ENCODE measurements at places on chromosomes 6 and 20.

- H3K27me3 ChIP-seq: peaks cover 3% of the 10 kb centered on the region
- H3K27ac ChIP-seq: no peak overlapping the region
- no peaks in the 10 kb centered on the region for H3K4me1 ChIP-seq
- H3K36me3 ChIP-seq: no peaks in the 10 kb centered on the region
Observed at GRCh38 chr6:154426997-154427396, 70.4 kb upstream of the IPCEF1 start.

DNA sequence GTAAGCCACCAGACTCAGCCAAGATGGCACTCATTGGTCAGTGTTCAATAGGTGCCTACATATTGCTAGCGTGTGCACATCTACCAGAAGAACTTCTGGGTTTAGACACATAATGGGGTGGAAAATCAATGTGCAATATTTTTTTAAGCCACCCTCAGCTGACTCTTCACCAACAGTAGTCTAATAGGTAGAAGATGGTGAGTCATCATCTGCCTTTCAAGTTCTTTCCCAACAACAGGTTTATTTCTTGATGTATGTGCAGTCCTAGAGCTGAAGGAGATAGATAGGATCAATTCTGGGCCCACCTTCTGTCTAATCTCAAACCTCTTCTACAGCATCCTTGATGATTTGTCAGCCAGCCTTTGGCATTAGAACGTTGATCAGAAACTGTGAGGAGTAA is 41.3 kb downstream of the IRAK1BP1 start:
- peaks cover 1% of the 10 kb centered on the region for H3K36me3 ChIP-seq
- no peak for DNase-seq
- H3K27ac ChIP-seq: no peak overlapping the region
- peaks cover 19% of the 10 kb centered on the region for H3K27me3 ChIP-seq

DNA sequence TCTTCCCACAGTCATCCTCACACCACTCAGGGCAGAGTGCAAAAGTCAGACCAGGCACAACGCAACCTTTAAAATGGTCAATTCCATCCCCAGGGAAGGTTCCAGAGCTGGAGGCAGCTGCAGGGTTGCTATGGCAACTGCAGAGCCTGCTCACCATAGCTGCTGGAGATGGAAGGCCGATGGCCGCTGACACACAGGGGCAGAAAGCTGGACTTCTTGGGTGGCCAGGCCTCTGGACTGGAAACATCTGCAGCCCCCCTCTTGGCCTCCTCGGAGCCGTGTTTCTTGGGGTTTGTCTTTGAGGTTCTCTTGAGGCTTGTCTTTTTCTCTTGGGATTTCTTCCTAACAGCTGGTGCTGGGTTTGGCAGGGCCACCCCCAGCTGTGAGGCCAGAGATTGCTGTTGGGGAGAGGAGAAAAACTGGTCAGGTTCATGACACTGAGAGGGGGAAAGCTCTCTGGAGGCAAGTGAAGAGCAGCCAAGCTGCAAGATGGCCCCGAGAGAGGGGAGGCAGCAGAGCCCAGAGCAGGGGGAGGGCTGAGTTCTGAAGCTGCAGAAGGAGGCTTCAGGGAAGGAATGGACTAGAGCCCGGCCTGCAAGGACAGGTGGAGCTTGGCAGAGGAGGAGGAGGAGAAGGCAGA is 10.2 kb downstream of the BNIP5 start:
- DNase-seq: no peak
- H3K27ac ChIP-seq: no peak overlapping the region
- no peaks in the 10 kb centered on the region for H3K4me1 ChIP-seq
- peaks cover 19% of the 10 kb centered on the region for H3K27me3 ChIP-seq

- H3K4me3 ChIP-seq: no peak overlapping the region
- no peak for DNase-seq
- no peak overlapping the region for H3K27ac ChIP-seq
- H3K4me1 ChIP-seq: peaks cover 14% of the 10 kb centered on the region
- no peaks in the 10 kb centered on the region for H3K27me3 ChIP-seq
Observed at GRCh38 chr6:87660226-87660911, 41.7 kb downstream of the AKIRIN2 start.

GRCh38 chr6:169791721-169792131 is 40.3 kb downstream of the ERMARD start:
- no peak overlapping the region for H3K4me3 ChIP-seq
- H3K27ac ChIP-seq: no peak overlapping the region
- H3K36me3 ChIP-seq: no peaks in the 10 kb centered on the region
- no peak for DNase-seq

- no peak overlapping the region for H3K27ac ChIP-seq
- no peaks in the 10 kb centered on the region for H3K36me3 ChIP-seq
- no peaks in the 10 kb centered on the region for H3K4me1 ChIP-seq
Observed at GRCh38 chr6:83633609-83634008, 75.3 kb downstream of the SNAP91 start.

DNA sequence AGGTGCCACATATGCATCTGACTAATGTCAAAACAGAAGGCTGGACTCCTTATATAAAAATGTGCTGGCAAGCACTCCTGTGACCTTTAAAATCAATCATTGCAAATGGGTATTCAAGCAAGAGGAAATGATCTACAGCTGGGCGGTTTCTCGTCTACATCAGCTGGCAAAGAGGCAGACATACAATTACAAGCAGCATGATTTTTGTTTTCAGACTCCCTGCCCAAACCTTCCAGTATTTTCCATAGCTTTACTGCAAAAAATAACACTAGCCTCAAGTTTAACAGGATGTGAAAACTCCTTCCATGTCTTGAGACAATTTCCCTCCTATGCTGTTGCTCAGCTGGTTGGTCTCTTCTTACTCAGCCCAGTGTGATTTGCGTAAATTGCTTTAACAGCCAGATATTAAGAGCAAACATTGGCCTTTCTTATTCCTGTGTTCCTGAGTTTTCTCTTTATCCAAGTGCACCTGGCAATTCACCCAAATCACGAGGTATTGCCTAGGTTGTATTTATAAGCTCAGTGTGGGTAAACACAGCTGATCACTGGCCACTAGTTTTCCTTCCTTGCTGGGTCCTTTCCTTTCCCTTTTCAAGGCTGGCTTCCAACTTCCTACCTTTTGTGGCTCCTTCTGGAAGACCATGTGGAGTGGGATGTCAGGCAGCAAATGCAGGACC is 130.4 kb downstream of the MOXD1 start:
- no peak overlapping the region for H3K4me3 ChIP-seq
- peaks cover 4% of the 10 kb centered on the region for H3K27me3 ChIP-seq
- peak; percentile 27 for DNase-seq
- no peak overlapping the region for H3K27ac ChIP-seq
- no peaks in the 10 kb centered on the region for H3K4me1 ChIP-seq

DNA sequence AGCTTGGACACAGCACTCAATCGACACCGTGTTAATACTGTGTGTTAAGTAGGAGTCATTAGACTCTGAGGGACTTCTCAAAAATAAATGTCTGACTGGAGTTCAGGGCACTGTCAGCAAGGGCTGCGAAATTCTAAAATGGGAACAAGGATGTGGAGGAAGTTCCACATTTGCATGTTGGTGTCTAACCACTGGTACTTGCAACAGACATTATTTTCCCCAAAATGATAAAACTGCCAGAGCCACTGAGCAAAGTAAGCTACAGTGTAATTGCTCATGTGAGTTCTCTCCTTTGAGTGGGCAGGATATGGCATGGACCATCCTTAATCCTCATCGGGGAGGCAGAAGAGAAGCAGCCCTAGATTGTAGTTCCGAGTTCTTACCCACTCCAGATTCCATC is 215.9 kb downstream of the SLC24A3 start:
- H3K4me3 ChIP-seq: no peak overlapping the region
- H3K36me3 ChIP-seq: no peaks in the 10 kb centered on the region
- no peaks in the 10 kb centered on the region for H3K27me3 ChIP-seq

- no peaks in the 10 kb centered on the region for H3K36me3 ChIP-seq
- no peak overlapping the region for H3K4me3 ChIP-seq
- H3K27me3 ChIP-seq: peaks cover 3% of the 10 kb centered on the region
Observed at GRCh38 chr6:12718015-12718414, 1.4 kb downstream of the PHACTR1 start.

GRCh38 chr6:43267619-43268354 is 24.5 kb downstream of the TTBK1 start:
- peaks cover 8% of the 10 kb centered on the region for H3K4me1 ChIP-seq
- no peak for DNase-seq
- H3K27ac ChIP-seq: no peak overlapping the region
- no peak overlapping the region for H3K4me3 ChIP-seq

GRCh38 chr6:125227244-125227643 is 73.7 kb downstream of the TPD52L1 start:
- H3K36me3 ChIP-seq: no peaks in the 10 kb centered on the region
- H3K27me3 ChIP-seq: no peaks in the 10 kb centered on the region
- no peak overlapping the region for H3K4me3 ChIP-seq
